AML-193 (cell line): ENCODE measurements at places on chromosomes 4 and X.

DNA sequence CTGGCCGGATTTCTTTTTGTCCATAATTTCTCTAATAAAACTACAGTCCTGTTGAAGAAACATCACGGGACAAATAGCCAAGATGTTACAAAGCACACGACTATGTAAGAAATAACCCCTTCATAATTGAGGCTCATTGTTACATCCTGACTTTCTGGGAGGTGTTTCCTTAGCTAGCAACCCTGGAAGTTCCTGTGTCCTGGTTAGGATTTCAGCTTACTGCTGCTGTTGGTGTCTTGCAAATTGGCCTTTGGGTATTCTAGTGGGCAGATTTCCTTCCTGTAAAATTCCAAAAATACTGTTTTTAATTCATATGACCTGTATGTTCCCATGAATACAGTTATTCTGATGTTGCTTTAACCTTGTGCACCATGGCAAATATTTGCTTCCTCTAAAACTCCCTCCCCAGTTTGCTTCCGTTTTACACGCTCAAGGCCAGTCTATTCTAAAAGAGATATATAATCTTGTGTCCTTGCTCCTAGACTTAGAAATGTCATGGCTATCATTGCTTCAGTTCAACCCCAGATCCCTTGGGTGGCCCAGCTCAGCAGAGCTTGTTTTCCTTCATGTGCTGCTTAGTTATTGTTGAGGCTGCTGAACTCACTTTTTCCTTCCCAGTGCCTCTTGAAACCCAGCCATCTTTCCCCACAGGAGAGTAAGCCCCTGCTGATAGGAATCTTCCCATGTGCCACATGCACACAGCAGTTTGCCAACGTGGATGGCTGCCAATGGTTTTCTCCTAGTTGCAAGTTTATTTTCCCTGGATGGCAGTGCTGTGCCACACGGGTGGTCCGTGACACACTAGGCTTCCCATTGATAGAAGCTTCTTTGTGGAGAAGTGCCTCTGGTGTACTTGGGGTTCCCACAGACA is 75.8 kb downstream of the TSPAN7 start:
- no peak for DNase-seq

DNA sequence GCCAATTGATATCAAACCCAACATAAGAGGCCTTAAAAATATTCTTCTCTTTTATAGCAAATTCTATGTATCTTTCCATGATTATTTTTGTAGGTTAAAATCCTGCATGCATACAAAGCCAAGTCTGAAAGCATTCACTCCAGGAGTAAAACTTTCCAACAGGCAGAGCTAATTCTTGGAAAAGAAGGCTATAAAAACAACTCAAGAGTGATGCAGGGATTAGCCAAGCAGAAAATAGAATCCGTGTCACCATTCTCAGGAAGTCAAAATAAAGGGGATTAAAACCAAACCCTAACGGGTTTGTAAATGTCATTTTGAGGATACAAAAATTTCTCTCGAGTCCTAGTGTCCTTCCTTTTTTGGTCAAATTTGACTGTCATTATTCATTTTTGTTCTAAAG is 412.4 kb downstream of the DMD start:
- DNase-seq: no peak

GRCh38 chrX:784829-785228 is 154.2 kb downstream of the SHOX start:
- no peak for DNase-seq

GRCh38 chrX:114334473-114334982 is 249.4 kb upstream of the HTR2C start:
- no peak for DNase-seq

GRCh38 chrX:50723006-50723405 is 91.0 kb downstream of the SHROOM4 start:
- no peak for DNase-seq

- DNase-seq: no peak
Observed at GRCh38 chr4:5399124-5399523, 309.2 kb downstream of the EVC2 start.

- no peak for DNase-seq
Observed at GRCh38 chrX:129932821-129933321, 26.9 kb downstream of the UTP14A start.

- DNase-seq: no peak
Observed at GRCh38 chrX:113743069-113743468, 840.8 kb upstream of the HTR2C start.

DNA sequence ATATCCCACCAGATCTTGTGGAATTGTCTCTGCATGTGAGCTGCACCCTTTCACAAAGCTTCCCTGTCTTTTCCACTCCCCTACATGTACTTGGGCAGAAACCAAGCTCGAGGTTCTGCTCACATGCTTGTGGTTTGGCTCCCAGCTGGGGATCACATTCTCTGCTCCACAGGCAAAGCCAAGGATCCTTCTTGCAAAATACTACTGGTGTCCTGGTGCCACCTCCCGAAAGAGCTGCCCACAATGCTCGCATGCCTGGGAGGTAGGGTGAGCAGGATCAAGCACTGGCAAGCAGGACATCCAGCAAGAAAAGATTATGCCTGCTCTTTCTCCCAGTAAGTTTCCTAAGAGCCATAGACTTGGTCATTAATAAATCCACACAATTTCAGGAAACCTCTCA is 45.1 kb upstream of the PPARGC1A start:
- DNase-seq: no peak

GRCh38 chr4:142901166-142901662 is 55.1 kb upstream of the INPP4B start:
- DNase-seq: no peak

- DNase-seq: no peak
Observed at GRCh38 chrX:130974323-130974722, 71.3 kb upstream of the ENOX2 start.

DNA sequence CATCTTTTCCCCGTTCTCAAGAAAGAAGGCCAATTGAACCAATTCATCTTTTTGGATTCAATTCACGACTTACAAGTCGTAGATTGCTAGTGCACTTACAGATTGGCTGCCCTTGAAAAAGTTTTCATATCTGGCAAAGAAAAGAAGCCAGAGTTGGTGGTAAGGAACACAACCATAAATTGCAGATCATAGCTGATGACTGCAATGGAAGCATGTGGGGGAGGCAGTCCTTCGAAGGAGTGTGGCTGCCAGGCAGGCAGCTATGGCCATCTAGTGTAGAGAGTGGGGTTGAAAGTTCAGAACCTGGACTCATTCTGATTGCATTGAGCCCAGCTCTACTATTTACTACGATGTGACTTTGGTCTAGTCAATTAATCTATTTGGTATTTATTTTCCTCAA is 4.5 kb downstream of the GPM6A start:
- DNase-seq: no peak

DNA sequence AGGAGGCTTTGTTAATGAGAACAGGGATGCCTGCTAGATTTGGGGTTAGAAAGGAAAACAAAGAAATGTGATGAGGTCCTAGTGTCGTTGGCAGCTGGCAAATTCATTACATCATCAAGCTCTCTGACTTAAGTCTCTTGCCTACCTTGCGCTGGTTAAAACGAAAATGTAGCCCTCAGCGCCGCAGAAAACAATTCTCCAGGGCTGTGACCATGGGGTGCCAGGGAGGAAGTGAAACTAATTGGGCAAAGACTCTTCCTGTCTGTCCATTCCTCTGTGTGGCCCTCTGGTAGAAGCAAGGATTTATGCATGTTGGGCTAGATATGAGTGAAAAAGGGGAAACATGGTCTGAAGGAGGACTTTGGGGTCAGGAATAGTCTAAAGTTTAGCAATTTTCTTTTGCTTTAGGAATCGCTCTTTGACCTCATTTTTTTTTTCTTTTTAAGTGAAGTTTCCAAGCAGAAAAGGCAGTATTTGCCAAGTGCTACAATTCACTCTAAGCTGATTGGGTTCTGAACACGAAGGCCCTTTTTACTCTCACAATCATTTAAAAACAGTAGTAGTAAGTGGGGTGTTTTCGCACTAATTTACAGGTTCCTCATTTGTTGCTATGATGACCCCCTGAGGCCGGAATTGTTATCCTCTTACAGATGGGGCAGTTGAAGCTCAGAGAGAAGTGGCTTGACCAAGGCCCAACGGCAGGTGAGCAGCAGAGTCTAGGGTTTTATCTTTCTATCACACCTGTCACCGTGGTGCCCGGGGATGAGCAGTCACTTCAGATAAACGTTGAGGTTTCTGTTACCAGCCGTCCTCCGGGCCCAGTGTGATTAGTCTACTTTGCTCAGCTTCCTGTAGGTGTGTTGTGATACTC is 27.3 kb upstream of the CHRNA9 start:
- DNase-seq: no peak
